ENCODE measurements at places on chromosomes 6 and 20.

DNA sequence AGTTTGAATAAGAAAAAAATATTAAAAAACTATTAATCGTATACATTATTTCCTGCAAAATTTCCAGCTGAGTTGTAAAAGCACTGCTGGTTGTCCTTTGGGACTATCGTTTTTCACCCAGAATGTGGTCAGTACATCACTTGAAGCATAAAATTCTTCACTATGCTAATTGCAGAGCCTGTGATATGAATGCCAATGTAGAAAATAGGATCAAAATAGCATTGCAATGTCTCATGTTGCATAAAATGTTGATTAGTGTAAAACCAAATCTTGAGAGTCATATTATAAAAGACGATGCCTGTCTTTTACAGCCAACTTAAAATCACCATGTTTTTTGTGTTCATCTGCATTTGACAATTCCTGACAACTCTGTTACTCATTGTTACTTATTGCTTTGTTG, 207.7 kb downstream of the MMUT start:
- DNase-seq, result no peak

GRCh38 chr20:47735412-47736400, 49.6 kb downstream of the SULF2 start:
- no peak for DNase-seq

DNA sequence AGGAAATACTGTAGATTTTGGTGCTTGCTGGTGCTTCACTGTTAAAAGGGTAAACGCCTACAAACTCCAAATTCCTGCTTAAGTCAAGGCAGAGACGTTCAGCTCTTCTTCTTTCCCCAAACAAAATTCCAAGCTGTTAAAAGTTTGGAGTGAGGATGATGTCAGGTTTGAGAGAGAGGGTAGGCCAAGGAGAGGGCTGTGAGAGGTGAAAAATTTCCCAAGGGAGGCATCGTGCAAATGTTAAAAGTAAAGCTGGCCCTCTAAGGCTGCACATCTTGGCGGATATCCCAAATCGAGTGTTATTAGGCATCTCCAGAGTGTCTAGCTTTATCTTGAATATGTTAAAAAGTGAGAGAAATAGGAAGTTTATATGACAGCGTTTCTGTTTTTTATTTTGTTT, 651.8 kb downstream of the QKI start:
- DNase-seq, result no peak

- no peak for DNase-seq
Observed at GRCh38 chr6:15025446-15025845, 220.4 kb upstream of the JARID2 start.

GRCh38 chr20:38896009-38896594, 30.1 kb upstream of the FAM83D start:
- DNase-seq, result no peak

DNA sequence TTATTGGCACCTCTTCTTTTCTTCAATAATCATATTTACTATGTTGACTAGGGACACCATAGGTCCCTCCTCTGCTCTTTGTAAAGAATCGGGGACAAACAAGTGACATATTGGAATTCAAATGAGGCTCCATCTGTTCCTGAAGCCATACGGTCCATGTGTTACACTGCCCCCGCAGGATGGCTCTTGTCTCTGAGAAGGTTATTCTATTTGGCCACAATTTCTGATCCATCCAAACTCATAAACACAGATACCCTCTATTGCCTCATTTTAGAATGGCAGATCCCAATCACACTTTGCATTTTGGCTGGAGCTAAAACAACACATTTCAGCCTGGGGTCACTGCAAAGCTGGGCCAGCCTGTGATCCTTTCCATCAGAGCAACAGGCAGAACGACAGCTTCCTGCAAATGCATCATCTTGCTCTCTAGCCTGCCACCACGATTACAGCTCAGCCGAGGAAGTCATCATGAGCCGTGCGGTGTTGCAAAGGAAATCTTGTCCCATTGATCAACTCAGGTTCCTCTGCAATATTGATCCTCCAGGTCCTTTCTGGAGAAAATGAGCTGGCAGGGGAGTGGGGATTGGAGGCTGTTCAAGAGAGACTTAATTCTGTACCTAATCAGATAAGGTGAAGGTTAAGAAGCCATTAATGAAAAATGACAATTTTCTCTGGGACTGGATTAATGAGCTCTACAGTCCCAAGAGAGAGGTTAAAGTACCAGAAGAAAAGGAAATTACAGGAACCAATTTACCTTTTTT, 73.1 kb downstream of the AGPAT4 start:
- no peak for DNase-seq

DNA sequence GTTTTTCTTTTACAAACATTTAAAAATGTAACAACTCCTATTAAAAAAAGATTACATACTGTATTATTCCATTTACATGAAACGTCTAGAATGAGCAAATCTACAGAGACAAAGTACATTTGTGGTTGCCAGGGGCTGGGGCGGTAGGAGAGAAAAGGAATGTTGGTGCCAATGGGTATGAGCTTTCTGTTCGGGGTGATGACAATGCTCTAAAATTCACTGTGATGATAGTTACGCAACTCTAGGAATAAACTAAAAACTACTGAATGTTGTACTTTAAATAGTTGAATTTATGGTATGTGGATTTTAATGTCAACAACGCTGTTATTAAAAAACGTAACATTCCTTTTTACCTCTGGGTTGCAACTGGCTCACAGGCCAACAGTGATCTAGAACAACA, 211.1 kb downstream of the GMDS start:
- DNase-seq, result no peak

All from activated CD4-positive, alpha-beta T cell treated with anti-CD3 and anti-CD28 coated beads, Interleukin-2, amount 50 U/mL, for 24 hours (primary cell).